ENCODE measurements at places on chromosomes 13 and 19.

DNA sequence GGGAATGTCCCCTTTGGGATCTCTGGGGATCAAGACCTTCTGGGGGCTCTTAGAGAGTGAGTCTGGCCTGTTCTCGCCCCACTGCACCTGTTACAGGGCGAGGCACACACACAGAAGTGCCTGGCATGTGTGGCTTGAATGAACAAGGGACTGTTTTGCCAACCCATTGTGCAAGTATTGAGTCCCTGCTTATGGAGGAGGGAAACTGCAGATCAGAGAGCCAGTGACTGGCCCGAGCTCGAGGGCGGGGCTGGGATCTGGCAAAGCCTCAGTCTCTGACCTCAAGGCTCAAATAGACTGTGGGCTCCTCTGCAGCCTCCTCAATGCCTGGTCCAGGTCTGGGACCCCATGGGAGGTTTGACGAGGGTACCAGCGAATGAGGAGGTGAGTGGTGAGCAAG is 5.5 kb downstream of the RAVER1 start:
- no peak for DNase-seq

GRCh38 chr19:1266916-1267476 is 2.1 kb upstream of the CIRBP start:
- no peak for DNase-seq

DNA sequence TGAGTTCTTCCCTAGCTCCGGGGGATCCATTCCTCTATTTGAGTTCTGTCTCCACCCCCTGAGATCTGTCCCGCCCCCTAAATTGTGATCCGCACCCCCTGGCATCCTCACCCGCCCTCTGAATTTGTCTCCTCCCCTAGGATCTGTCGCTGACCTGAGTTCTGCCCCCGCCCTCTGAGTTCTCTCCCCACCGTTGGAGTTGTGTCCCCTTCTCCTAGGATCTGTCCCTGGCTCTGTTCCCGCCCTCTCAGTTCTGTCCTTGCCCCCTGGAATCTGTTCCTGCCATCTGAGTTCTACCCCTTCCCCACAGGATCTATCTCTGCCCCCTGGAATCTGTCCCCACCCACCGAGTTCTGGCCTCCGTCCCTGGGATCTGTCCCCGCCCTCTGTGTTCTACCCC is 1.0 kb upstream of the SLC17A7 start:
- no peak for DNase-seq

GRCh38 chr19:35069696-35070095 is 28.2 kb downstream of the HPN start:
- DNase-seq, result no peak

DNA sequence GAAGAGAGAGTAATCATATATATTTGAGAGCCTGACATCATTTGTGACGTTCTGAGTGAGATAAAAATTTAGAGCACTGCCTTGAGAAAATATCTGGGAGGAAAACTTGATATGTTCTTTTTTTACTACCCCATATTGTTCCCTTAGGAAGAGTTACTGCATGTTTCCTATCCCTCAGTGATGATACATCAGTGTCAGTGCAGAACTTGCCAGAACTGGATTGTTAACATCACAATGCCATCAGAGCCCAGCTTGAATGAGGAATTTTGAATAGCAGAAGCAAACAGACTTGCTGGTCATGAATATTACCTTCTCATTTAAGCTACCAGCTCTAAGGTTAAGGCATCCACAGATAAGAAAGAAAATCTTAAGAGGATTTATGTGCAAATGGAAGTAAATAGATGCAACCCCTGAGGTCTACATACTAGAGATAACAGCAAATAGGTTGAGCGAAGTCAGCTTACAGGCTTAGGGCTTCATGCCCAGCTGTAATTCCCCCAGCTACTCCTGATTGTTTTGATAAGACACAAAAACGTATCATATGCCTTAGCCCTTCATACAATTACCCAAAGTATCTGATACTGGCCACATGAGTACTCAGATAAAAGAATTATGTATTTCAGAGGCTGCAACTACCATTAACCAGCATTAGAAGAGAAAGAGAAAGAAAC is 313.7 kb upstream of the ATXN8OS start:
- no peak for DNase-seq

DNA sequence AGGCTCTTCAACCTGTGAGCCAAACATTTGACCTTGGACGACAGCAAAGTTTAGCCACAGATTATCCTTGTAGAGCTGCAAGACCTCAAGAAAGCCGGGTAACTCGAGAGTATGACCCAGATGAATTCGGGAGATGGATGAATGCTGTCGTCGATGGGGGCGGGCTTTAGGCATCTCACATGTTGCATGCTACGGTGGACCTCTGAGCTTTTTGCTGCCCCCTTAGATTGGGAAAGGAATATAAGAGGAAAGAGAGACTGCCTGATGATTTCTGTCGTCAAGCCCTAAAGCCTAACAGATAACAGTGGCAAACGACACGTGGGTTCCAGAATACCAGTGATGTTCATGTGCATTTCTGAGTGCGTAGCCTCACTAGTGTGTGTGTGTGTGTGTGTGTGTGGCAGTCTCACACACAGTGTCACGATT is 730 bp upstream of the ABCC4 start:
- DNase-seq, result no peak

- peak; percentile 58 for DNase-seq
Observed at GRCh38 chr13:98775844-98776598, 23.5 kb upstream of the SLC15A1 start.

- no peak for DNase-seq
Observed at GRCh38 chr13:44906713-44907112, 82.6 kb downstream of the NUFIP1 start.

- DNase-seq, result no peak
Observed at GRCh38 chr19:695352-695949, at the start of gene PRSS57. Gene PRSS57, minus strand, starts transcription at chr19:695452. Its CDS starts 22 bp downstream, at chr19:695430.

- DNase-seq, result no peak
Observed at GRCh38 chr19:21835429-21835809, 563 bp downstream of the ZNF43 start.

- no peak for DNase-seq
Observed at GRCh38 chr13:44333950-44334655, 39.5 kb upstream of the SERP2 start.

DNA sequence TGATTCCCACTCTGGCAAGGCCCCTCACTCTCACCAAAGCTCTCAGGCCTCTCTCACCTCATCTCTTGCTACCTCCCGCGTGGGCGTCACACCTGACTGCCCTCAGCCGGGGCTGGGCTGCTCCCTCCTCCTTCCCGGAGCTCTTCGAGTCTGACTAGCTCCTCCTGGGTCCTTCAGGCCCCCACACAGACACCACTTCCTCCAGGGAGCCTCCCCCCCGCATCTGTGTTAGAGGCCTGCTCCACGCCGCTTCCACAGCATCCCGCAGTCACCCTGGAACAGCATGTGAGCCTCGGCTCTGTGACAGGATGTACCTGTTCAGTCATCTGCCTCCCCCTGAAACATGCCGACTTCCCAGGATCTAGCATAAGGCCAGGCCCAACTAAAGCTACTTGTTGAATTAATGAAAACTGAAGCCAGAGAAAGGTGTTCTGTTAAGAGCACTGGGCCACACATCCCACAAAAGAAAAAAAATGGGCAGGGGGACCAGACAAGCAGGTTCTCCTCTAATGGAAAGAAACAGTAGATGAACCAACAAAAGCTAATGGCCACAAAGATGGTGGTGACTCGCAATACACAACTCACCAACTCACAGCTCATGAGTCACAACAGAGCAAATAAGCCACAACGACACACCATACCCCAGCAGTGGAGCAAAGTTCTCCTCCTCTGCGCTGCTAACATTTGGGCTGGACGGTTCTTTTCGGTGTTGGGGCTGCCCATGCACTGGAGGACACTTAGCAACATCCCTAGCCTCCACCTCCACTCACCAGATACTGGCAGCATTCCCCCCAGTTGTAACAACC is 3.0 kb downstream of the PPP6R1 start:
- DNase-seq, result no peak

DNA sequence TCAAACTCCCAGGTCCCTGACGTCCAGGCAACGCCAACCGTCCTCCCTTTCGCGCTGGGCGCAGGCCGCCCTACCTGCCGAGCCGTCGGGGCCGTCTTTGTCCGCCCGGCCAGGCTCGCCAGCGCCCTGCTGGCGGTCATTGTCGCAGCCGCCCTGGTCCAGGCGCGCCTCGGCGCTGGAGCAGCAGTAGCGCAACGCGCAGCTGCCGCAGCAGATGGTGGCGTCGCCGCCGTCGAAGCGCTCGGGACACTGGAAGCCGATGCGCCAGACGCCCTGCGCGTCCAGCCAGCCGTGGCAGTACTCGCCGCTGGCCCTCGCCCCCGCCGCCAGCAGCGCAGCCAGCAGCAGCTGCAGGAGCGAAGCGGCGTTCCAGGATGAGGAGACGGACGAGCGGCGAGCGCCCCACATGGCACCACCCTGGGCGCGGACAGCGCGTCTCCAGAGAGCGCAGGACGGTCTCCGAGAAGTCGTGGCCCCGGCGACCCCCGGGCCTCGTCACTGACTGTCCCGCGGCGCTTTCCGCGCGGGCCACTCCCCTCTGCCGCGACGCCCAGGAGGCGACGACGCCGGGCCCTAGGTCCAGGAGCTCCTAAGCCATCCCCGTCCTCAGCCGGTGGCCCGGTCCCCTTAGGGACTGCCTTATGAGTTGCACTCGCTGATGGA is 1.1 kb downstream of the SHISA2 start:
- no peak for DNase-seq

DNA sequence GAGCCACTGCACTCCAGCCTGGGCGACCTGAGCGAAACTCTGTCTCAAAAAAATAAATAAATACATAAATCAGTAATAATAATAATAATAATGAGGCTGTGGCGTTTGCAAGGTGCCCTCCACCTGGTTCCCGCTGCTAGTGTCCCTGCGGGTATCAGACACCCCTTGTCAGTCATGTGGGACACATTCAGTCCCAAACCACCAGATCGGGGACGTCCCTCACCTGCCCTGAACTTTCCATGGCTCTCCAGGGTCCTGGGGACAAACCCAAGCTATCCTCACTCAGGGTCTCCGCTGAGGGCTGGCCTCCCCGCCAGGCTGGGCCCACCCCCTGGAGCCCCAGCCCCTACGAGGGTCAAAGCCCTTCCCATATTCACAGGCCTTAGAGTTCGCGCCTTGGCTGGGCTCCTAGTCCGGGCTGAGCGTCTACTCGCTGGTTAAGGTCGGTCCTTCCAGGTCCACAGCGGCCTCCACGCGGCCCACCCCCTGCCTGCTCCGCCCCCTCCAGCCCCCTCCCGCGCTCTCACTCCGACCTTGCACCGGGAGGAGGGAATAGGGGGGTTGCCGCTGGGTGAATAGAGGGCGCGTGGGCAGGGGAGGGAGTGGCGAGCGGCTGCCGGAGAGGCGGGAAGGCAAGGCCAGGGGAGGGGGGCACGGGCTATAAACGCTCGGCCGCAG is 349 bp upstream of the KISS1R start:
- DNase-seq, result no peak

GRCh38 chr19:6138066-6138465 is 2.6 kb downstream of the ACSBG2 start:
- DNase-seq, result no peak

GRCh38 chr13:32594157-32594738 is 8.0 kb downstream of the PDS5B start:
- no peak for DNase-seq

GRCh38 chr19:58150328-58150921 is at the start of gene ZNF329:
Gene ZNF329, minus strand, starts transcription at chr19:58150789. Its CDS starts 21,286 bp downstream, at chr19:58129503.
- DNase-seq, result peak; percentile 32

DNA sequence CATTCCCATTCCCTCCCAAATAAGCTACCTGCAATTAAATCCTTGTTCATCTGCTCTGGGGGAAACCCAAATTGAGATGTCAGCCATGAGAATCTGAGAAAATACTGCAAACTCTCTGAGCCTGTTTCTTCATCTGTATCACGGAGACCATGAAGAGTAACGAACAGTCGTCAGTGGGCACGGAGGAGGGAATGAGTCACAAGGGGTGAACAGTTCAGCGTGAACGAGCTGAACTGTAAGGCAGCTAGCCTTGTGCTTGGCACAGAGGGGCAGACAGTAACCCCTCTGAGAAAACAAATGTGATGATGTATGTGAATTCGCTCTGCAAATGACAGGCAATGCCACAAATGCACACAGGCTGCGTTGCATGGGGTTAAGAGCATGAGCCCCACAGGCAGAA is 288.7 kb downstream of the FOXO1 start:
- peak; percentile 26 for DNase-seq

DNA sequence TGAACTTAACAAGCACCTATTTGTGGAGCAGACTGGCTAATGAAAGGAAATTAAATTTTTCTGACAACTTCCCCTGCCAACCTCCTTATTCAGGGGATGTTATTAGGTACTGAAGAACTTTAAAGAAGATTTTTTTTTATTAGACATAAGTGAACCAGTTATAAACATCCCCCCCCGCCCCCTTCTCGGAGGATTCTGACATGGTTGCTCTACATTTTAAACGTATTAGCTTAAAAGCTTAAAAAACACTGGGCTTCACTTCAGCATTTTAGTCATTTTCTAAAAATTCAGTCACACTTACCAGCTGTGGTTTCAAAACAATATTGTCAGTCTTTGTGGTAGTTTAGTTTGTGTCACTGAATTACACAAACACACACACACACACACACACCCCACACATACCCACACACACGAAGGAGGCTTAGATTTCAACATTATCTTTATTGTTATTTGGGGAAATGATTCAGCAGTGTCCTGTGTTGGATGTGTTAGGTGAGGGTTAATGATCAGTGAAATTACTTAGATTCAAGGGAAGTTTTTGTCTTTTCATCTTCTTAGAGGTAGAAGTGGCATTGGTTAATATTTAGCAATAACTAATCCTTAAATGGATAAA is 145.7 kb downstream of the PCCA start:
- DNase-seq, result peak; percentile 82

GRCh38 chr13:32124743-32125142 is 93.2 kb downstream of the FRY start:
- no peak for DNase-seq

DNA sequence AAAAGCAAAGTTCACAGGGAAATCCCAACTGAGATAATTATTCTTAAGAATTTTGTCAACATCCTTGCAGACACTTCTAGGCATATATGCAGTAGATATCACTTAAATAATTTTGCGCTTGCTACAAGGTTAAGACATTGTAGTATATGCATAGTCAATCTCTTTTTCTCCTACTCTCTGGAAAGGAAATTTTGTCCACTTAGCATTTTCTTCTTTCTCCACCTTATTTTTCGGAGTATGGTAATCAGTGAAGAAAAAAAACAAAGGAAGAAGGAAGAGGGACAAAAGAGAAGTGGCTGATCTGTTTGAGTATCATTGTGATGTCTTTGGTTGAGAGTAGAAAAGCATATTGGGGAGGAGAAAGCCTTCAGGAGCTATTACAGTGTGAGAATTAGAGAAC is 104.6 kb downstream of the LACC1 start:
- no peak for DNase-seq

DNA sequence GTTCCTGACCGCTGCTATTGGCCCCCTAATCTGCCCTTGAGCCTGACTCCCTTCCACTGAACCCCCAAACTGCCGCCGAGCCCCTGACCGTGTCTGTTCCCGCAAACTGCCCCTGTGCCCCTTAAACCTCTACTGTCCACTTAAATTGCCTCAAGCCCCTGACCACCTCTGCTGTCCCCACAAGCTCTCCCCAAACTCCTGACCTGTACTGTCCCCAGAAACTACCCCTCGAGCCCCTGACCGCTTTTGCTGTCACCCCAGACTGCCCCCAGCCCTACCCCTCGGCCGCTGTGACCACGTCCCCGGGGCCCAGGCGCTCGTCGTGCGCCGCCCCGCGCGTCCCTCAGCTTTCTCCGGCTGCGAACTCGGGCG is 382 bp downstream of the ZNF77 start:
- no peak for DNase-seq

- no peak for DNase-seq
Observed at GRCh38 chr19:43455321-43456113, 9.9 kb downstream of the LYPD3 start.

Measured in kidney epithelial cell (primary cell).